HS-27A (cell line): ENCODE measurements at places on chromosomes 7 and 10.

GRCh38 chr7:24427048-24427447 is 143.1 kb downstream of the NPY start:
- DNase-seq: no peak

GRCh38 chr10:787933-788651 is 98.6 kb upstream of the DIP2C start:
- no peak for DNase-seq

GRCh38 chr7:137975768-137976167 is 26.1 kb downstream of the CREB3L2 start:
- no peak for DNase-seq

DNA sequence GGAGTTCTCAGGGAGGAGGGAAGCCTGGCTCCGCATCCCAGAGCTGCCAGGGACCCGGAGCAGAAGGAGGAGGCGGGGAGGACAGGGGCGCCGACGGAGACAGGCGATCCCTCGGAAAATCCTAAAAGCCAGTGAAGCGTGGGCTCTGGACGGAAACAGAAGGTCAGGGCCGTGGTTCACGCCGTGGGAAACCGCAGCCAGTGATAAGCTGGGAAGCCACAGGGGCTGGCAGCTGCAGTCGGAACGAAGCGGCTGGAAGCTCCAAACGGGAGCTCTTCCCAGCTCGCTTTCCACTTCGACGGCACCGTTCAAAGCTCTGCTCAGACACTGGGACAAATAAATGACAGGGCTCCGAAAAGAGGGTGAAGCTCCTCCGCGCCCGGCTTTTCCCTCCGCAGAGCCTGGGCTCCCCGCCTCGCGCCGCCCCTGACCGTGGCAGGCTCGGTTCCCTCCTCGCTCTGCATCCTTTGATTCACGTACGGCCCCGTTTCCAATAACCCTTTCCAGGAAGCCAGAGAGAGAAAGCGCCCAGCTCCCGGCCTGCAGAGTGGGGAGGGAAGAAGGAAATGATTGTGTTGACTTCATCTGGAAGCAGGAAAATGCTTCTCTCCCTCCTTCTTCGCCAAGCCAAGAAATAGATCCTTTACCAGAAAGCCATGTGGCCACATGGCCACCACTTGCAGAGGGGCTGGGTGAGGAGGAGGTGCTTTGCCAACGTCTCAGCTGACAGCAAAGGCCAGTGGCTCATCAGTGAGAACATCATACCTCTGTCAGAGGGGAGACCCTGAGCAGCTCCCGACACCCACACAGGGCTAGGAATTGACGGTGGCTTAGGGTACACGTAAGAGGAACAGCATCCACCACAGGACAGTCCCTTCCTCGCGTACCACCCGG is 57.4 kb downstream of the ADRB1 start:
- no peak for DNase-seq

DNA sequence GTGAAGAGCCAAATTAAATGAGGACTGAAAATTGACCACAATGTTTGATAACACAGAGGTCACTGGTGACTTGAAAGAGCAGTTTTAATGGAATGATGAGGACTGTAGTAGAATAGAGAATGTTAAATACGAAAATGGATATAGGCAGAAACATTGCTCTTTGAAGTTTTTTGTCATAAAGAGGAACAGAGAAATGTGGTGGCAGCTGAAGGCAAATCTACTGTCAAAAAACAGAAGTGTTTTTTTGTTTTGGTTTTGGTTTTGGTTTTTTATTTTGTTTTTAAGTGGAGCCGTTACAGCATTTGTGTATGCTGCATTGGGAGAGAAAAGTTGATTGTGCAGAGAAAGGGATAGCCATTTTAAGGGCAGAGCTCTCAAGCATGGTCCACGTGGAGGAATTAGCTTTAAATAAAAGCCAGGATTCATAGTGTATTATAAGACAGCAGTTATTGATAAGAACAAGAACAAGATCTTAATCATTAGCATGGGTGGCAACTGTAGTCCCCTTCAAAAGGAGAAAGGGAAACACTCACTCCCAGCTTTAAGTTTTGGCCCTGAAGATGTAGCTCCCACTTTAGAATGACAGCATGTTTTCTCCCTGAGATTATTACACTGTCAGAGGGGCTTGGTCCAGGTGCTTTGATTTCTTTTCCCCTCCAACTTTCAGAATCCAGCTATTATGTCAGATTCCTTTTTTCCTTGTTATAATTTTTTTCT is 156.7 kb upstream of the BET1 start:
- DNase-seq: no peak

- DNase-seq: no peak
These were observed 69.5 kb downstream of the LMBR1 start for GRCh38 chr7:156823435-156823834.

- DNase-seq: no peak
These were observed 77.6 kb downstream of the ITGA8 start for GRCh38 chr10:15642095-15642494.
